ENCODE measurements at places on chromosomes 12 and 14.

DNA sequence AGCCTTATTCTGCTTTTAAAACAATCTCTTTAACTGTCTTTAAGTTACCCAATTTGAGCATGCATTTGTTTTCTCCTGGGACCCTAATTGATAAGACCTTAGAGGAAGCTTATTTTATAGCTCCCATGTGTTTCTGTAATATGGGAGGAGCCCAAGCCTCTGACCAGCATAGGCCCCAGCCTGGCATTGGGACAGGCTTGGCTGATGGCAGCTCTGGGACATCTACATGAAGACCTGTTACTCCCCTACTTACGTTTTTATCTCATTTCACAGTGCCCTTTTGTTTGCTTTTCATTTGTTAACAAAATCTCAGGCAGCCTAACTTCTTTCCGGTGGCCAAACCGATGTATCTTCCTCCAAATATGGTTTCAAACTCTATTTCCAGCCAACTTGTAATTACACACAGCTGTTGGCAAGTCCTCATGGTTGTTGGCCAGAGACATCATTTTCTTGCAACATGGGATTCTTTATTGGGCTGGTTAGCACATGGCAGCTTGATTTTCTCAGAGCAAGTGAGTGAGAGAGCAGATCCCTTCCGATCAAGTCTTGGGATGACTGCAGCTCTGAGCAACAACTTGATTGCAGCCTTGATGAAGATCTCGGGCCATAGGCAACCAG, 1117.5 kb downstream of the AACS start:
- DNase-seq, result no peak

DNA sequence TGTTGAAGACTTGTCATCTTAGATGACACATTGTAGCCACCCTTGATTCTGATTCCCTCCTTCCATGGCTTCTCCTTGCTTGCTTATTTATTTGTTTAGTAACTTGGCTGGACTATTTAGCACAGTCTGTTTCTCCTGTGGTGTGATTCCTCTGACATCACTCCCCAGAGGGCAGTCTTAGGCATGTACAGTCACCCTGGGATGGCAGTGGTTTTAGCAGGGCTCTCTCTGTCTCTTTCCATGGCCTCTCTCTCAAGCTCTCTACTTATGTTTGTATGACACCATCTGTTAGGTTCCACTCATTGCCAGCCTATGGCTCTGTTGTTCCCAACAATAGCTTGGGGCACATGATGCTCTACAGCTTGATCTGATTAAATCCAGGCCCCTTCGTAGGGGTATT, 158.3 kb downstream of the ADGRD1 start:
- no peak for DNase-seq

DNA sequence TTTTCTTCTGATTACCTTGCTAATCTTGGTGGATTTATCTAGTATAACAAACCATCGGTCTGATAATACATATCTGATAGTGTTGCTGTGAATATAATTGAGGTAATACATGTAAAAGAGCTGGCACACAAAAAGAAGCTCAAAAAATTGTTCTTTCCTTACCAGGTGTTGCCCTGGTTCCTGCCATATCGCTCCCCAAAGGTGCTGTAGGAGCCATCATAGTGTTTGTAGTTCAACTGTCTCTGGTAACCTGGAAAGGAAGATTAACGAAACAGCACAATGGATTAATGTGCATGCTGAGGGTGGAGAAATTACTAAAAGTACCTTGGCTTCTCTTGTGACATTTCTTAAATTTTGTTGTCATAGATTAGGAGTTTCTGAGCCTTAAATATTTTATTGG, 36.6 kb downstream of the A2M start:
- no peak for DNase-seq

DNA sequence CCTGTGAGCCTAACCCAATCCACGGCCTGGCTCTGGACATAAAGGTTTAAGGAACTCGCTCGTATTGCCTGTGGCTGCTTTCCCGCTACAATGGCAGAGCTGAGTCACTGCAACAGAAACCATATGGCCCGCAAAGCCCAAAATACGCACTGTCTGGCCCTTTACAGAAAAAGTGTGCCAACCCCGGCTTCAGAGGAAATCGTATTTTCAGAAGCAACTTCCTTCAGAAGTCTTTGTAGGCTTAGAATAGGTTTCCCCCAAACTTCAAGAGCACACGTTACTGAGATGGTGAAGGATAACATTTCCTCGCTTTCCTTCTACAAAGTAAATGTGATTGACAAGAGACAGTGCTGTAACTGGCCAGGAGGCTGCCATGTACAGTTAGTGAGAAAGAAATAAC, 34.8 kb upstream of the TESC start:
- no peak for DNase-seq

DNA sequence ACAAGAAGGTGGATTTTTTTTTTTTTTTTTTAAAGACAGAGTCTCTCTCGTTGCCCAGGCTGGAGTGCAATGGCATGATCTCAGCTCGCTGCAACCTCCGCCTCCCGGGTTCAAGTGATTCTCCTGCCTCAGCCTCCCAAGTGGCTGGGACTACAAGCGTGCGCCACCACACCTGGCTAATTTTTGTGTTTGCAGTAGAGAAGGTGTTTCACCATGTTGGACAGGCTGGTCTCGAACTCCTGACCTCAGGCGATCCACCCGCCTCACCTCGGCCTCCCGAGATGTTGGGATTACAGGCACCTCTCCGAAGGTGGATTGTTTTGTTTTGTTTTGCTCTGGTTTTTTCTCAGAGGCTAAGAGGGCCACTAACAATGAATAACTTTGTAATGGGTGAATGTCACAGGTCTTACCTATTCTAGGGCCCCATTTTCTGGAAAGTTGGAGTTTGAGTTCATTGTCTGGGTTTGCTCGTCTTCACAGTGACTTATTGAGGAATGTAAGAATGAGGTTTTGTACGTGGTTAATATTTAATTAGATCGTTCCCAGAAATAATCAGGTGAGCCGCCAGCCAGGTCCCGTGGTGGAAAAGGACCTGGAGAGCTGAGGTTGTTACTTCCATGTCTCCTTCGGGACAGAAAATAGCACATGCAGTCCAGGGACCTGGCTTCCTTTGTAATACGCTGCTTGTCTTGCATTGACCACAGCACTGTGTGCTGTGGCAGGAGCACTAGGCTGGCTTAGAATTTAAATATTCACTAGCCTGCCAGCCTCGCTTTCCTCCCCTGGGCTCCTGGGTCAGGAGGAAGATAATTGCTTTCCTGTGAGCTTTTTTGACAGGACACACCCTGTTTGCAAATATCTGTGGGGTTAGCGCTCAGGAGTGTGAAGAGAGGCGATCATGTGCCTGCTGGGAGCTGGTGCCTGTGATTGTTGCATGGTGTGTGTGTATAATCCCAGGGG, 2.3 kb downstream of the HIP1R start:
- DNase-seq, result no peak

GRCh38 chr14:101119830-101120571, 216.5 kb upstream of the RTL1 start:
- DNase-seq, result no peak

- DNase-seq, result no peak
Measured at GRCh38 chr12:11569716-11570115, 79.8 kb upstream of the ETV6 start.

GRCh38 chr12:20513189-20513588, 144.9 kb downstream of the PDE3A start:
- no peak for DNase-seq

- DNase-seq, result no peak
Measured at GRCh38 chr14:47715330-47715729, 39.9 kb upstream of the MDGA2 start.

- DNase-seq, result no peak
Measured at GRCh38 chr14:104436047-104436591, 143.4 kb upstream of the C14orf180 start.

DNA sequence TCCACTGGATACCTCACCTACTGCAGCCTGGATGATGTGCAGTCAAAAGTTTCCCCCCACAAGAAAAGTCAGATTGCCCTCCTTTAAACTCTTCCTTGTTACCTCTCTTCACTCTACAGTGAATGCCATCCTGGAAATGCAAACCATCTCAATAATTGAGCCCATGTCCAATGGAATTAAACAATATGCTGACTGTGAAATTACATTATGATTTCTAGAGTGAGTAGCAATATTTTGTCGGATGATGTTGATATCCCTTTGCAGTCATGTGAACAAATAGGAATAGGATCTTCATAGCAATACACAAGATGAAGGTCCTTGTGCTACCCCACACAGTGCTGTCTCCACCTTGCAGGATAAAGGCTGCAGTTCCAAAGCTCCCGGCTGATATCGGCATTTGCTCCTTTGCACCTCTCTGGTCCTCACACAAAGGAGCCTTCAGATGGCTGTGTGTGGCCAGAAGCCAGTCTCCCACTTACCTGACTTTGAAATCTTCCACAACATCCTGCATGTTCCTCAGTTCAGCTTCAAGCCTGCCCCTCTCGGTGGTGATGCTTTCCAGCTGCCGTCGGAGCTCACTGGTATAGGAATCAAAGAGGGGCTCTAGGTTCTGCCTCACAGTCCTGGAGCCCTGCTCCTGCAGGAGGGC, 1.5 kb downstream of the KRT75 start:
- no peak for DNase-seq

- no peak for DNase-seq
Measured at GRCh38 chr12:80710727-80711449, 3.5 kb downstream of the MYF6 start.

- DNase-seq, result no peak
Measured at GRCh38 chr14:84065811-84066210, 1464.1 kb upstream of the FLRT2 start.

- DNase-seq, result no peak
Measured at GRCh38 chr14:95335071-95335470, 15.4 kb upstream of the CLMN start.

- DNase-seq, result no peak
Measured at GRCh38 chr12:110965574-110965973, 45.2 kb upstream of the MYL2 start.

DNA sequence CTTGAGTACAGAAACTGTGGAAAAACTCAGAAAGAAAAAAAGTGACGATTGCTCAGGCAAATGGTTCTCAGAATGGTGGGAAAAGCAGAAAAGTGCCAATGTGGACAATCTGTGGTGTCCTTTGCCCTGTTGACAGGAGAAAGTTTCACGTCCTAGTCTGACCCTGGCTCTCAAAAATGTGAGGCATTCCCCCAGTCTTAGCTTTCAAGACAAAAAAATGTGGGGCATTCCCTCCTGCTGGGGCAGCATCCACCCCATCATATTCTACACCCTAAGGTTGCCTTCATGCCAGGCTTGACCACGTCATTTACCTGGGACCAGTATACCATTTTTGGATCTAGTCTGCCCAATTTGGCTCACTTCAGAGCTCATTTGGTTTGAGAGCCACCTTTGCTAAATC, 20.7 kb upstream of the ANAPC7 start:
- no peak for DNase-seq

GRCh38 chr12:109331301-109331952, 16.3 kb upstream of the MYO1H start:
- DNase-seq, result no peak

- no peak for DNase-seq
Measured at GRCh38 chr12:100499416-100499815, 25.8 kb downstream of the NR1H4 start.

DNA sequence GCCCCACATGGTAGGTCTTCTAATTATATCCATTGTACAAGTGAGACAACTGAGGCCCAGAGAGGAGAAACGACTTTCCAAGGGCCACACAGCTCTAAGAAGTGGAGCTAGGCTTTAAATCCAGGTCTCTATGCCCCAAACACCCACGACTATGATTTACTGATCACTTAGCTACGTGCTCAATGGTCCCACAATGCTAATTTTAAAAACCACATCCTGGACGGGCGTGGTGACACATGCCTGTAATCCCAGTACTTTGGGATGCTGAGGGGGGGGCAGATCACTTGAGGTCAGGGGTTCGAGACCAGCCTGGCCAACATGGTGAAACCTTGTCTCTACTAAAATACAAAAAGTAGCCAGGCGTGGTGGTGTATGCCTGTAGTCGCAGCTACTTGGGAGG, 8.4 kb upstream of the MLEC start:
- no peak for DNase-seq

- no peak for DNase-seq
Measured at GRCh38 chr12:132362996-132363660, 33.7 kb upstream of the GALNT9 start.

GRCh38 chr12:38921025-38921677, 15.8 kb upstream of the CPNE8 start:
- DNase-seq, result peak; percentile 3

- DNase-seq, result no peak
Measured at GRCh38 chr14:74064883-74065282, 19.4 kb downstream of the ALDH6A1 start.

DNA sequence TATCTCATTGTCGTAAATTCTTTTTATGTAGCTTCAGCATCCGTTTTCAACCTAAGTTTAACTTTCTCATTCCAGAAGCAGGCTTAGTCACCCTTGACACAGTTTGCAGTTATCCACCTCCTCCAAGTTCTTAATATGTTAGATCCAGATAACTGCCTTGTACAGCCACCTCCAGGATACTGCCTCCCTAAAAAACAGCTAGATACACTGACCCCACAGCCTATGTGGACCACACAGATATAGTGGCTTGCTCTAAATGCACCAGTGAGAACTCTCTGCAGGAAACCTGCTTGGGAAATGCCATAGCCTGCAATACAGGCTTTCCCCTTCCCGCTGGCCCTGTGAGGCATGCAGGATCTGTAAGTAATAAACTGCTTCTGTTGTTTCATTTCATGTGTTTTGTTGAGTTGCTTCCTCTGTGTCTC, 11.1 kb upstream of the RTL1 start:
- no peak for DNase-seq

DNA sequence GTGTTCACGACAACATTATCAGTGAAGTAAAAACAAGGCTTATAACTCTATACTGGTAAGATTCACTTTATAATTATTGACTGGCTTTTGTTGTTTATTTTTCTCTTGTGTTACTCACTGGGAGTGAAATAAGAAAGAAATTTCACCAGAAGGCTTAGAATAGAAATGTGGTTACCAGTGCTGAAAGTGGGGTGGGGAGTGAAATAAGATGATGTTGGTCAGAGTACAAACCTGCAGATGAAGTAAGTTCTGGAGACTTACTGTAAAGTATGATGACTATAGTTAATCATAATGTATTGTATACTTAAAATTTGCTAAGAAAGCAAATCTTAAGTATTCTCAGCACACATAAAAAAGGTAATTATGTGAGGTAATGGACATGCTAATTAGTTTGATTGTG, 198.4 kb downstream of the KLHL28 start:
- no peak for DNase-seq

GRCh38 chr14:73764406-73765280, 50.5 kb upstream of the PNMA1 start:
- no peak for DNase-seq

DNA sequence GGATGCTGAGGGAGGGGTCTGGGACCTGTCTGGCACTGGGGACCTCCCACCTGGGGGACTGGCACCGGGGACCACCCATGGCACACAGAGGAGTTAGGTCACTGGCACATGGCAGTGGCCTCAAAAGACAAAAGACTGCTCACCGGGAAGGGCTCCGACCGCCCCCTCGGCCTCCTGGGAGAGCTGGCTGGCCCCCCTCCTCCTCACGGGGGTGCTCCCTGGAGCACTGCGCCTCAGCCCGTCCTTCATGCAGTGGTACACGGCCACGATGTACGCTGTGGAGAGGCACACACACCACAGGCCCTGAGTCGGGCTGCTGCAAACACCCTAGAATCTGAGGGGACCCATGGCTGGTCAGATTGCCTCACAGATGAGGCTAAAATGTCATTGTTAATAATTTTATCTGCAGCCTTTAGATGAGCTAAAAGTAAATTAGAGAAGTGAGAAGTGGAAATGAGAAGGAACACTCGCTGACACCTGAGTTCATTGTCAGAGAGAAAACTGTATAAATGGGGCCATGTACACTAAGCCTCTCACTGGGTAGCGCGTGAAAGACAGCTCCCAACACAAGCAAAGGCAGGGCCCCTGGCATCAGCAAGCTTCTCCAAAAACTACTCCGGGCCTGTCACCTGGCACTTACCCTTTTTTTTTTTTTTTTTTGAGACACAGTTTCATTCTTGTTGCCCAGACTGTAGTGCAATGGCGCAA, 14.1 kb downstream of the P2RX2 start:
- no peak for DNase-seq
